ENCODE measurements at places on chromosomes 6 and 20.

DNA sequence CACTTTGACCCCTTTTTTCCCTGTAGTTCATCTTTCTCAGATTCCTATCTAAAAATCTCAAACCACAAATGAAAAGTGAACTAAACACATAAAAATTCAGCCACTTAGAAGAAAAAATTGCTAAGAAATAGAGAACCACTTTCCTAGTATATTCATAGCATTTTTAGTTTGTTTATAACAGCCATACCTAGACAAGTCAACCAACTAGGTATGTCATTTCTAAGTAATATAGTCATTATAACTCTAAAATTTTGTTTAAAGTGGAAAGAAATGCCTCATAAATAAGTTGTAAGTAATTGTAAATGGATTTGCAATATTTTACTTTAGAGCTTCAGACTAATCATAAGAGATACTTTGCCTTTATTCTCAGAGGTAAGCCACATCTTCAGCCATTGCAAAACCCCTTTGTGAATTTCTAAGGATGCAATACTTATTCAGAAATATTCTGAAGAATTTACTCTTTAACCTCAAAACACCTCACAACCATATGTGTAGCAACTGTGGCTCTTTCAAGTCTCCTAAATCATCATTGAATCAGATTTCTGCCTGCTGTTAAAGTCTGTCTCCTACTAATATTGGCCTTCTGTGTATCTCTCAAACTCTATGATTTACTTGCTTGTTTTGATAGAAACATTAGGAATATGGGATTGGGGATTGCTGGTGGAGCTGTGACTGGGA, 6.9 kb upstream of the SUMO4 start:
- DNase-seq: no peak

- DNase-seq: no peak
Observed at GRCh38 chr20:20295621-20296498, 72.0 kb upstream of the INSM1 start.

- DNase-seq: no peak
Observed at GRCh38 chr20:63893999-63894357, 948 bp upstream of the DNAJC5 start.

- DNase-seq: no peak
Observed at GRCh38 chr6:2534406-2535042, 216.2 kb downstream of the MYLK4 start.
